ENCODE measurements at places on chromosomes 1 and 21. TPM values are rescaled to one million over a fixed set of nuclear protein-coding genes. Genes with fewer than 3 reads are reported as not detected.

DNA sequence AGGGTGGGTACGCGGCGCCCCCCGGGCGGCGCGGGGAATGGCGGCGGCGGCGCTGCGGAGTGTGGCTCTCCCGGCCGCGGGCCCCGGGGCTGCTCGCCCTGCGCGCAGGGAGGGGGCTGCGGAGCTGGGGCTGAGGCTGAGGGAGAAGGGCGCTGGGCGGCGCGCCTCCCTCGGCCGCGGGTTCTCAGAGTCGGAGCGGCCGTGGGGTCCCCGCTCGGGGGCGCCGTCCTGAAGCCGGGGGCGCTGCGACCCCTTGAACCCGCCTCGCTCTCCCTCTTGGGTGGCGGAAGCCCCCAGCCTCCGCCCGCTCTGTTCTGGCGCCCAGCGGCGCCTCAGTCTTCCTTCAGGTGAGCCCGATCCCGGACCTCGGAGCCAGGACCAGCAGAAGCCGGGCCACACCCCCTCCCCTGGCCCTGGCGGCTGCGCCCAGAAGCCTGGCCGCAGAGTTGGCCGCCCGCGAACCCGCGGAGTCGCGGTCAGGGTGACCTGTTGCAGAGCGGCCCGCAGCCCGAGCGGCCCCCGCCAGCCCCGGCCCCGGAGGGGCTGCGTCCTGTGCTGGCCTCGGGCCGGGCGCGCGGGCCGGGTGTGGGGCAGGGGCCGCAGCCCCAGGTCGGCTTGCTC is 532 bp downstream of the RALGPS2 start:
- peak; percentile 62 for DNase-seq

DNA sequence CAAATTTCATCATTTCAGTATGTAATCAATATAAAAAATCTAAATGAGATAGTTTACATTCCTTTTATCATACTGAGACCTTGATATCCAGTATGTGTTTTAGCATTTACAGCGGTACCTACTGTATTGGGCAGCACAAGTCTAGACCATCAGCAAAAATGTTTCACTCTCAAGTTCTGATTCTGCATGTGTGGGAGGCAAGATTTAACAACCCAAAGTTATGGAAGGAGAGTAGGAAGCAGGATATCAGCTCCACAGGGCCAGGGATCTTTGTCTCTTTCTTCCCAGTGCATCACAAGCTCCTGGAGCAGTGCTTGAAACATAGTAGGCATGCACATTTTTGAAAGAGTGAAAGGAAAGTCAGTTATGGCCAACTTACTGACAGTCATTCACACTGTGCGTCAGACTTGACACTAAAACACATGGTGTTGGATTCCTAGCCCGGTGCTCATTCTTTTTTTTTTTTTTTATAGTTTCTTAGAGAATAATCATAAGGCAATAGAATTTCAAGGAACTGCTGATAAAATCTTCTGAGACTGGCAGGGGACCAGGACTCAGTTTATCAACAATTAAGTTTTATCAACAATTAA is 6.1 kb downstream of the TENT5C start:
- DNase-seq: no peak

GRCh38 chr1:172117800-172118199 is 276.5 kb downstream of the DNM3 start:
- no peak for DNase-seq

GRCh38 chr1:60621368-60621851 is 461.0 kb upstream of the NFIA start:
- peak; percentile 81 for DNase-seq

DNA sequence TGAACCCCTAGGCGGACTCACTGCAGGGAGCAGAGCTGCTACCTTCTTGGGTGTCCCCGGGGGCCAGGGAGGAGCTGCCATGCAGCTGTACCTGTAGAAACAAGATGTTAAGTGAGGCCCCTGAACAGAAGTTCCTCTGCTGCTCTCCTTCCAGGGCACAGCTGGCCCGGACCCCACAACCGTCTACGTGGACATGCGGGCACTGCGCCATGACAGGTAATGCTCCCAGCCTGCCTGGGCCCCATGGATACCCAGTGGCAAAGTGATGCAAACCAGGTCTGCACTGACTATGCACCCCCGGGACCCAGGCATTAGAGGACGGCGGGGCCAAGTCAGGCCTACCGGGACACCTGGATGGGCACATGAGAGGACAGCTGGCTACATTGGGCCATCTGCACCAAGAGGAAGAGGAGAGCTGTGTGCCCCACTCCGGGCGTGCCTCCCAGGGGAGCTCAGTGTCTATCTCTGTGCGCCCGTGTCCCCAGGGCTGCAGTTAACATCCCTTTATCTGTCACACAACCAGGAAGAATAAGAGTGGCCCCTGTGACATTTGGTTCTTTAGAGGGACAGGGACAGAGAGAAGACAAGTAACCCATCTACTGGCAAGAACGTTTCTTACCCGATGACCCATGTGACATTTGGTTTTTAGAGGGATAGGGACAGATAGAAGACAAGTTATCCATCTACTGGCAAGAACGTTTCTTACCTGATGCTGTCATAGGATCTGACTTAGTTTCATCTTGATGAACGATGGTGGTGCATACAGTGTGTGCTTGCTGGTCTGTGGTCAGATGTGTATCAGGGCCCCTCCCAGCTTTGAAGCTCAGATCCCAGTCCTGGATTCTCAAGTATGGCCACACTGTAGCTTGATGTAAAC is 44.1 kb downstream of the S100B start:
- DNase-seq: no peak

DPM3 gene
- total RNA-seq: 84.4 TPM

FAM110D gene
- total RNA-seq: 8.1 TPM

GRCh38 chr1:41538741-41539417 is 54.4 kb upstream of the EDN2 start:
- peak; percentile 16 for DNase-seq

ZSWIM5 gene
- 4.8 TPM for total RNA-seq

DNA sequence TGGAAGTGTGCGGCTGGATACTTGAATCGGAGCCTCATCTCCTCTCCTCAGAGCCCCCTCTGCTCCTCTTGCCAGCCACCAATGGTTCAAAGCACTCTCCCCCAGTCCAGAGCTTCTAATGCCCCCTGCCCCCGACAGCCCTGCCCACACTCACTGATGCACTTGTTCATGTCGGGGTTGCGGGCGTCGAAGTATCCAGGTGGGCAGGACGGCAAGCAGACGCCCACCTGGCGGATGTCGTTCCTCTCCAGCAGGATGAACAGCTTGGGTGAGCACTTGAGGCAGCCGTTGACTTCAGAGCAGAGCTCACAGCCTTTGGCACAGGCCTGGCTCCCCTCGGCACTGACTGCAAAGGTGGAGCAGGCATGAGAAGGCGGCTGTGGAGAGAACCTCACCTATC is 18.4 kb downstream of the RSPO1 start:
- no peak for DNase-seq

FCMR gene
- 16.7 TPM for total RNA-seq
